ENCODE measurements at places on chromosomes 2 and 18.

DNA sequence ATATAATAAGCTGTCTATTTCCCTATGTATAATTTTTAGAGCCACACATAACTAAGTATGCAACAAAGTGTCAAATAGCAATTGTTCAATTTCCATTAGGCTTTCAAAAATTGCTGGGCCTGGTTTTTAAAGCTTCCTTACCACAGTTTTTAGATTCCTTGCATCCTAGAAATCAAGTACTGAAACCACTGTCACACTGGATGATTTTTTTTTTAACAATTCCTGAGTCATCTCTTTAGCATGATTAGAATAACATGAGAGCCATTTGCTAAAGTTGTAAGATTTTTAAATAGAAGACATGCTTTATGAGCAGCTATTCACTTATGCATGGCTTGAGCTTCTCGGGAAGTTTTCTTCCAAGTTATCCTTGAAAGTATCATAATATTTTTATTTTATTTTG is 319.5 kb upstream of the NXPH2 start:
- DNase-seq: no peak

GRCh38 chr18:70622622-70623419 is 334.0 kb downstream of the SOCS6 start:
- no peak for DNase-seq

GRCh38 chr2:101026253-101026701 is 24.2 kb downstream of the RPL31 start:
- peak; percentile 10 for DNase-seq

- DNase-seq: no peak
Measured at GRCh38 chr2:45772038-45772437, 120.6 kb downstream of the PRKCE start.

DNA sequence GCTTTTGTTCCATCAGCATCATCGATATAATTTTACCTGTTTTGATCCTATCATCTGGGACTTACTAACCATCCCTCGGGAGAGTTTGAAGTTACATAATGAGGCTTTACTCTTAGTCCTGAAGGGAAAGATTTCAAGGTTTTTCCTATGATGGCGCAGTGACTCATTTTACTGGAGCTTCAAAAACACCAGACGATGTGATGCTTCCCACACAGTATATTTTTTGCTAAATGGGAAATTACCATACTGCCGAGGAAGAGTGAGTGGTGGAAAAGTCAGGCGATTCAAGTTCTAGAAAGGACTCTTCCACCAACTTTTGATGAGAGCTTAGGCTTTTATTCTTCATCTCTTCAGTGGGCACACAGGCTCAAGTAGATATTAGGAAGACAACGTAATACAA is 44.6 kb upstream of the GCG start:
- DNase-seq: no peak

GRCh38 chr2:235870515-235870914 is 297.7 kb downstream of the GBX2 start:
- DNase-seq: no peak

- DNase-seq: no peak
Measured at GRCh38 chr2:148130581-148130980, 109.7 kb downstream of the MBD5 start.

DNA sequence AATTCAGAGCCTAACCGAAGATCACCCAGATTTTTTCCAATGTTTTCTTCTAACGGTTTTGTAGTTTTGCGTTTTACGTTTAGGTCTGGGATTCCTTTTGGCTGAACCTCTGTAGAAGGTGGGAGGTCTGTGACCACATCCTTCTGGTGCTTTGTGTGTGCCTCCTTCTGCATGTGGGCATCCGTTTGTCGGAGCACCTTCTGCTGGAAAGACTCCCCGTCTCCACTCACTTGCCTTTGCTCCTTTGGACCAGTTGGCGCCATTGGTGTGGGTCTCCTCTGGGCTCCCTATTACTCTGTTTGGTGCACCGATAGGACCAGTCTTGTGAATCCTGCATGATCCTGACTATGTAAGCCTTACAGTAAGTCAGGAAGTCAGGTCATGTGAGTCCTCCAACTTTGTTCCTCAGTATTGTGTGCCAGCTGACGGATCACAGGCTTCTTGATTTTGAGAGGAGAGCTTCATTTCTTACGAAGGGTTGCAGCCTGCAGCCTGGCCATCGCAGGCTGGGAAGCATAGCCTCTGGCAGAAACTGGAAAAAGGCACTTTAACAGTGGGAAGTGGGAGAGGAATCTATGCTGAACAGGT is 13.6 kb downstream of the AQP12A start:
- DNase-seq: no peak

- no peak for DNase-seq
Measured at GRCh38 chr18:50938912-50939311, 28.9 kb upstream of the ELAC1 start.
